ENCODE measurements at places on chromosomes 2 and 18.

DNA sequence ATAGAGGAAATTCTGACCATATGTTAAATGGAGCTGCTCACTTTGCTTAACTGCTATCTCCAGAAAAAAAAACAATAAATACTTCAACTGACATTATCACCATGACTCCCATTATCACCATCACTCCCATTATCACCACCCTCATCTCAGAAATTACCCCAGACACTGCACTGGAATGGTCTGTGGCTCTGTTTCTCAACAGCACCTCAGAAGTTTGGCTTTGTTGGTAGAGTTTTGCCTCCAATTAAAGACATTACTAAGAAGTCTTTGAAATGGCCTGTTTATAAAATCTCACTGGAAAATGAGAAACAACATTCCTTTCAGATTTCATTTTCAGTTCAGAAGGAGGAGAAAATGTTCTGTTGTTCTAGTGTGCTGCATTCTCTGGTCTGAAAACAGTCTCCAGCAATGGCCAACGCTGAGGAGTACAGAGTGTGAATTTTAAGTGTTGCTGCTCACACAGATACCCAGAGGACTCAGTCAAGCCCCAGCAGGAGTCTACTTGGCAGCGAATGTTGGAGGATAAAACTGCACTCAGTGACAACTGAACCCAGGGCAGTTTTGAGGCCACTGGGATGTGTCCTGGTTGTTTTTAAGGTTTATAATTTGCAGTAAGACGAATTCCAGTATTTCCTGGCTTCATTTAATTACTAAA lies 364.5 kb upstream of the CDH2 start:
- no peak for DNase-seq

DNA sequence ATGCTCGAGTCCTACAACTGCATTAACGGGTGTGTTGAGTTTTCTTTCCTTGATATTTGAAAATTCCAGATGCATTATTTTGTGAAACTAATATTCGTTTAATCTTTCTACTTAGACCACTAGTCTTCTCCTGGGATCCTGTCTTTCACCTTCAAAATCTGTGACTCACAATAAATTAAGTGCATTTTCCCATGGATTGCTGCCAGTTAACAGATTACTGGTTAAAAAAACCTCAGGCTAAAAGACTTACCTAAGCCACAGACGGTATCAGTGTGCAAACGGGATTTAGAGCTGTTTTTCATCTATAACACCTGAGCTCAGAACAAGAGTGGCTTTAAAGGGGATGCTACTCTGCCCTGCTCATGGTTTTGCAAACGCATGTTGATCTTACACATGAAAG lies 10.2 kb downstream of the FECH start:
- DNase-seq, result no peak

DNA sequence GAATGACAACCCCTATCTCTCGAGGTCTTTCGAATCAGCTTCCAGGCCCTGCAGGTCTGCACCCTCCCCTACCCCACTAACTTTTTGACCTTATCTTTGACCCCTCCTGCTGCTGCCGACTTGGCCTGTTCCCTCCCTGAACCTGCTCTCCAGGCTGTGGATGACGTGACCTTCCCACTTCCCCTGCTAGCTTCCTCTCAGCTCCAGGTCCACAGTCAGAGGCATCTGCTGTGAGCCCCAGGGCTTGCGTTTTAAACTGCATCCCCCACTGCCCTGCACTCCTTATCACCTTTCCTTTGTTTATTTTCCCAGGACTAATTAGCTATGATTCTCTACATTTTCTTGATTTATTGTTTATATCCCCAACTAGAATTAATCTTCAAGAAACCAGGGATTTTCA lies 71.2 kb upstream of the ALKAL2 start:
- DNase-seq, result no peak

DNA sequence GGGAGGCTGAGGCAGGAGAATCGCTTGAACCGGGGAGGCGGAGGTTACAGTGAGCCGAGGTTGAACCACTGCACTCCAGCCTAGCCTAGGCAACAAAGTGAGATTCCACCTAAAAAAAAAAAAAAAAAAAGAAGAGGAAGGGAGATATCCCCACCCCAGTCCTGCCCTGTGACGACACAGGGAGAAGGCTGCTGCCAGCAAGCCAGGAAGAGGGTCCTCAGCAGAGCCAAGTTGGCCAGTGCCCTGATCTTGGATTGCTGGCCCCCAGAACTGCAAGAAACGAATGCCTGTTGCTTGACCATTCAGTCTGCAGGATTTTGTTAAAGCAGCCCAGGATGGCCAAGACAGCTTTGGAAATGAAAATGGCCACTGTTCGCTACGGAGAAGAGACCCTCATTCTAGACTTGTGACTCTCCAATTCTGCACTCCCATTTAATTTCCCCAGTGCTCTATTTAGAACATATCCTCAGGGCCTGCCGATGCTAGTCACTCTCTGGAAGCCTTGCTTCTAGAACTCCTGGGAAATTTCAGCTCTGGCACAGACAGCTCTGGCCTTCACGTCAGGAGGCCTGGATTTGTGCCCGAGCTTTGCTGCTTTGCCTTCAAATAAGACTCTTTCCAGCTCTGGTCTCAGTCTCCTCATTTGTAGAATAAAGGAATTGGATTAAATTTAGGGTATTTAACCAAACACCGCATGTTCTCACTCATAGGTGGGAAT lies 15.7 kb upstream of the AMMECR1L start:
- no peak for DNase-seq

- no peak for DNase-seq
Measured at GRCh38 chr2:147910990-147911473, 66.2 kb downstream of the ACVR2A start.

GRCh38 chr2:226792155-226792881 lies 7.3 kb downstream of the IRS1 start:
- no peak for DNase-seq

DNA sequence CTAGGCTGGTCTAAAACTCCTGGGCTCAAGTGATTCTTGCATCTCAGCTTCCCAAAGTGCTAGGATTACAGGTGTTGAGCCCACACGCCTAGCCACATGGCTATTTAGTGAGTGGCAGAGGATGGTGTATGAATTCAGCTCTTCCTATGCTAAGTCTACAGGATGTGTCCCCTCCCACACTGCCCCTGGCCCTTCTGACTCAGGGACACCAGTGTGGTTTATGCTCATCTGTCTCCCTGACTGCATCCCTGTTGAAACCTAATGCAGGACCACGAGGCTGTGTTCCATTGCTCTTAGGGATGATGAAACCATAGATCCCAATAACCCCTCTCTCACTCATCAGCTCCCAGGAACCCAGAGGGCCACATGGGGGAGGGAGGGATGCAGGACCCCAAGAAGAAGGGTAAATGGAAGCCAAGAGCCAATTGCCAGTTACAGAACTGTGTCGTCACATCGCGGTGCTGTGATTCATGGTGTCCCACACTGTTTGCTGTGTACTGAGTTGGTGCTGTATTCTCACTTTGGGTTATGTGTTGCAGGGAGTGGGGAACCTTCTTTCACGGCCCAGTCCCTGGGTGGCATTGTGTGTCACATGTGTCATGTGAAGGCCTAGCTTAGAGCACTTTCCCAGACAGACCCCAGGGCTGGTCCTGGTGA lies 102.9 kb upstream of the HAAO start:
- no peak for DNase-seq

DNA sequence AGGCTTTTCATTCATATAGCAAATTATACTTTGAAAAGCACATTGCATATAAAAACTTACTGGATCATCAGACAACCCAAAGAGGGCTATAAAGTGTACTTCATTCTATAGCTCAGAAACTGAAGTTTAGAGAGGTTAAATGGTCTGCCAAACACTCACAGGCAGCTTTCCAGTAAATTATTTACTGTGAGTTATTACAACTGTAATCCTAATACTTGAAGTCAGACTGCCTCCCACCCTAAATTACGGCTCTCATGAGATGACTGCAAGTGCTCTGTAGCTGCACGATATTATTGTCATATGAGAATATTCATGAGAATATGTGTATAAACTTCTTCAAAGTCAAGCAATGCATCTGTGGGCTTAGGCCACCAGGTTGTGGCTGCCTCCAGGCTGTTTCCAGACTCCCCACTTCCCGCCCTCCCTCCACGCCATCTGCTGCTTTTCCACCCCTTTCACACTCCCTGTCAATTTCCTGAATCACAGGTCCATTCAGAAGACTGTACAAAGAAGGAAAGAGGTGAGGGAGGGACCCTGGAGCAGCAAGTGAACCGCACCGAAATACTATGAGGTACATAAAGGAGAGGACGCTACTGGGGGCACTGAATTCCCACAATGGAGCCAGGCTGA lies 111.1 kb upstream of the SPOPL start:
- DNase-seq, result no peak

DNA sequence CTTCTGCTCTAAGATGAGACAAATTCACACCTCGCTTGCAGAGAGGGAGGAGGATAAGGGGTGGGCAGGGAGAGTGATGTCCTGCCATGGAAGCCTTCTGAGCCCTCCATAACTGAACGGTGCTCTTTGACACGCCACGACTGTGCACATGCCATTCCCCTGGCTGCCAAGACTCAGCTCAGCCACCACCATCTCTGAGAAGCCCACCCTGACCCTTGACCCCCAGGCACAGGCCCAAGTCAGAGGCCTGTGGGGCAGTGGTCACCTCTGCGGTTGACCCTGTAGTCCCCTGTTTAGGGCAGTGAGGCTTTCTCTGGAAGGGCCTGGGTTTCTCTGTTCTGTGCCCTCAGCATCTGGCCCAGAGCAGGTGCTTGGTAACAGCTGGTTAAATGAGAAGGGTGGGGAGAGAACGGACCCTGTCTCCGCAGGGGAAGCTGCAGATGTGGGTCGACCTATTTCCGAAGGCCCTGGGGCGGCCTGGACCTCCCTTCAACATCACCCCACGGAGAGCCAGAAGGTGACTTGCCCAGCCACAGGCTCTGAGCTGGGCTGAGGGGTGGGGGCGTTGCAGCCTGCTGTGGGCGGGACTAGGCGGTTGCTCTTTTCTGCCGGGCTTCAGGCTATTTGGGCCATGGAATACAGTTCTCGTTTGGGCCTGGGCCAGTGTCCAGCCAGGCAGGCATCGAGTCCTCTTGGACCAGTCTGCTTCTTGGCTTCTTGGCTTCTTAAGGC lies 215.1 kb downstream of the DYSF start:
- DNase-seq, result no peak

GRCh38 chr2:156110890-156111289 lies 221.6 kb downstream of the NR4A2 start:
- DNase-seq, result no peak

GRCh38 chr2:199543606-199544172 lies 86.0 kb upstream of the SATB2 start:
- no peak for DNase-seq

GRCh38 chr2:181626671-181627070 lies 30.2 kb downstream of the CERKL start:
- no peak for DNase-seq

DNA sequence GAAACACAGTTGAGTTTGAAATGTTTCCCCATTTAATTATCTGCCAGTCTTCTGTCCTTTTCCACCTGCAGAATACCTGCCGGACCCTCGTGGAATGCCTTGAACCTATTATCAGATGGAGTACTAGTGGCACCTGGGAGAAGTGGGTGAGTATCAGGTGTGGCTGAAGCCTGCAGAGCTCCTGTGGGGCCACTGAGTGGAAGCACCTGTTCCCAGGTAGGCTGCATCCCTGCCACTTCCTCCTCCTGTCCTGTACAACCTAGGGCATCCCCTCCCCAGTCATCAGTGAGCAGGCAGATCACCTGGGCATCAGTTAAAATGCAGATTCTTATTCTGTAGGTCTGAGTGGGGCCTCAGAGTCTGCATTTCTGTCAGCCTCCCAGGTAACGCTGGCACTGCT lies 80.8 kb upstream of the BZW1 start:
- no peak for DNase-seq

DNA sequence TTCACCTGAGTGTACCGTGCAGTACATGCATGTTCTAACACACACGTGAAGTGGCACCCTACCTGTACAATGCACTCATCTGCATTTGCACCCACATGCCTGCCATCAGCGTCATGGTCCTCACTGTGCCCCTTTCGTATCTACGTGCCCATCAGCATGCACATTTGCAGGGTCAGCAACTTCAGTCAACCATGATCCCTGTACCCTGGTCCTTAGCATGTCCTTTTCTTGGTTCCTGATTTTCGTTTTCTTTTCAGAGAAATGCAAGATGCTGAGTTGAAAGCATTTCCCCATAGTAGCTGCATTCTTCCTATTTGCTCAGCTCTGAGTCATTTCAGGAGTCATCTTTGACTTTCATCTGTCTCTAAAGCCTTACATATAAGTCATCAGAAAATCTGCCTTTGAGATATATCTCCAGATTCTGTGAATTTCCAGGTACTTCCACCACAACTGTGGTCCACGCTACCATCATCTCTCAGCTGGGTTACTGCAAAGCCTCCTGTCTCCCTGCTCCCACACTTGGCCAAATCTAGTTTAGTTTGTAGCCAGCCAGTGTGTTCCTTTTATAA lies 14.7 kb upstream of the PUM2 start:
- no peak for DNase-seq

DNA sequence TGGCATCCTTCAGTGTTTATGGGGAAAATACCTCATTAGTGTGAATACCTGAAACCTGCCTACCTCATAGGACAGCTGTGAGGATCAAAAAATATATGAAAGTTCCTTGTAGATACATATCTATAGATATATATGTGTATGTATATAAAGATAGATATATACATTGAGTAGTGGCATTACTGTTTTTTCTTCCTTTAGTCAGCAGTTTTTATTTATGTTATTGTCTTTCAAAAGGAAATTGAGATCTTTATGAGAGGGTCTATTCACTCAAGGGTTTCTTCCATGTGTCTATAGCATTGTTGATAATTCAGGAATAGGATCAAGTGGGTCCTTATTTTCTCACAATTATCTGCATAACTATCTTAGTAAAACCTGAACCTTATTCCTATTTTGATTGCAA lies 6.6 kb downstream of the RMP24 start:
- DNase-seq, result no peak

- DNase-seq, result no peak
Measured at GRCh38 chr2:144946263-144946662, 426.3 kb upstream of the ZEB2 start.

- DNase-seq, result no peak
Measured at GRCh38 chr2:16774980-16775898, 109.6 kb upstream of the CYRIA start.

- DNase-seq, result no peak
Measured at GRCh38 chr2:239726091-239726591, 299.0 kb downstream of the NDUFA10 start.

GRCh38 chr2:12376025-12376424 lies 340.7 kb upstream of the TRIB2 start:
- DNase-seq, result no peak

GRCh38 chr2:15278296-15278695 lies 282.8 kb downstream of the NBAS start:
- no peak for DNase-seq

- no peak for DNase-seq
Measured at GRCh38 chr2:130251535-130251872, 53.3 kb upstream of the TUBA3E start.

- DNase-seq, result no peak
Measured at GRCh38 chr18:45997700-45998151, 30.6 kb upstream of the EPG5 start.
